ENCODE measurements at places on chromosomes 6 and 20.

GRCh38 chr6:99613705-99614429 lies 7.2 kb downstream of the PRDM13 start:
- no peak for DNase-seq

GRCh38 chr6:74312081-74312480 lies 616.1 kb downstream of the CD109 start:
- no peak for DNase-seq

GRCh38 chr6:142318714-142319113 lies 16.9 kb downstream of the ADGRG6 start:
- DNase-seq, result no peak

GRCh38 chr6:53310771-53311585 lies 37.8 kb downstream of the ELOVL5 start:
- no peak for DNase-seq

GRCh38 chr6:14386668-14387067 lies 269.1 kb downstream of the CD83 start:
- DNase-seq, result no peak

- no peak for DNase-seq
These were observed 2.5 kb upstream of the SEMG2 start for GRCh38 chr20:45218636-45219035.

- DNase-seq, result no peak
These were observed 107.2 kb downstream of the LY86 start for GRCh38 chr6:6695625-6696276.

DNA sequence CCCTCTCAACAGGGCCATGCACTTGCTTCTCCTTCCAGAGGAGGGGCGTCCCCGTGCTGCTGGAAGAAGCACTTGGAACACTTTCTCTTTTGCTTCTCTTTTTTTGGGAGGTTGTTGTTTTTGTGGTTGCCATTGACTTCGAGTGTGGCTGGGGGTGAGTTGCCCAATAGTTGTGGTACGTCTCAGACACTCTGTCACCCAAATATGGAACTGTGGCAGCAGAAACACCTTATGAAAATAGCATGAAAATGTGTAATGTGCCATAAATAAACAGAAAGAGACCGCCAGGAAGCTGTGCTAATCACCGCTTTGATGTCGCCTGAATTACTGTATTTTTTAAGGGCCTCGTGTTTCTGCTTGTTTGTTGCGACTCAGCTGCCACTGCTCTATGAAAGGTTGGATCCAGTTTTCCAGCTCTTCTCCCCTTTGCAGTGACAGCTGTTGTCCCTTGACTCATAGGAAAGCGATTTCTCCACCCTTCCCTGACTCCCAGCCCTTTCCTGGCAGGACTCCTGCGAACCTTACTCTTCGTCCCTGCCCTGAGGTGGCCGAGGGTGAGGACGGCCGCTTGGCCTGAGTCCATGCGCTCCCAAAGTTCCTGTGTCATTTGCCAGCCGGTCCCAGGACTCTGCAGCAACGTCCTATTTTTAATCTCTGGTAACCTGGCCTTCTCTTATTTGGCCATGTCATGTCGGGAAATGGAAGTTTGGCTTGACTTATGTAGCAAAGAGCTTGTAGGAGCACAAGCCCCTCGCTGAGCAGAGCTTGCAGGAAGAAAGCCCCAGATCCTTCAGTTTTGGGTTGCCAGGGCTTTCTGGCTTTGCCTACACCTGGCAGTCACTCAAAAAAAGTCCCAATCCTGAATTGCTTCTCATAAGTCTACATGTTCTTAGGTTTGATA lies 694.6 kb downstream of the QKI start:
- no peak for DNase-seq

DNA sequence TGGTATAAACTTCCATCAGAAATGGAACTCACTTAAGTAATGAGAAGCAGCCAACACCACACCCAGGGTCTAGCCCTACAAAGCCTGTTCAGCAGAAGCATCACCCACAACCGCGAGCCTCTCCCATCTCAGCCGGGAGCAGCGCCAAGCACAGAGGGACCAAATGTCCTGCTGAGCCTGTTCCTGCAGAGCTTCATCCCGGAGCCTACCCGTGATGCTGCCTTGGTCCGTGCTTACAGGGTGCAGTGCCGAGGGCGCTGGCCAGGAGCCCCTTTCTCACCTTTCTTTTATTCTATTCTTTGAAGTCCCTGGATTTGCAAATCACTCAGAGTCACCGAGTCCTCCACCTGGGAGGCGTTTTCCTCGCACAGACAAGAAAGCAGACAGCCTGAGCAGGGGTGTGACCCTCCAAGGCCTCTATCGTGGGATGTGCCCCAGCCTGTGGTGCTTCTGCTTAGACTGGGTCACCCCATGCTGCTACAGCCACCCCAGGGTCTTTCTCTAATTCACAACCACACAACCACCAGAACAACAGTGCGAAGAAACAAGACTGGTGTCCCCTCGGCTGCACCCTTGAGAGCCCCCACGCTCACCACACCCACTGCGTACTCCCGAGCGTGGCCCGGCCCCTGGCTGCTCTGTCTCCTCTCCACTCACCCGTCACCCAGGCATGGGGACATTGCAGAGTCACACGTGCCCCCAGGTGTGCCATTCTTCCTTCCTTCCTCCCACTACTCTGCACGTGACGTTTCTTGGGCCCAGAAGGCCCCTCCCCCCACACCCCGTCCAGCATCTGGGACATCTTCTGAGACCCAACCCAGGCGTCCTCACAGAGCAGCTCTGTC lies 92.2 kb upstream of the MPC1 start:
- no peak for DNase-seq

- no peak for DNase-seq
These were observed 28.3 kb downstream of the FYN start for GRCh38 chr6:111844921-111845320.

DNA sequence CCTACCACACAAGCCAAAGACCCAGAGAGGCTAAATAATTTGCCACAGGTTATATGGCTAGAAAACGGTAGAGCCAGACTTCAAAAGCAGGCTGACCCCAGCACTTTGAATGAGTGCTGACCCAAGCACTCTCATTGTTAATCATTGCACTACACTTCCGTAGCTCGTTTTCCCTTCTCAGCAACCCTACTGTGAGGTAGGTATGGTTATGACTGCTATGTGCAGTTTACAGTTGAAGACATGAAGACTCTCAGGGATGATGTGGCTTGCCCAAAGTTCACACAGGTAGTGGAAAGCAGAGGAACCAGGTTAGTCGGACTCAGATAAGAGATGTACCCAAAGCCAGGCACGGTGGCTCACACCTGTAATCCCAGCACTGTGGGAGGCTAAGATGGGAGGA lies 33.5 kb upstream of the RIMS4 start:
- no peak for DNase-seq

- DNase-seq, result no peak
These were observed 251.0 kb downstream of the TAF4 start for GRCh38 chr20:61814726-61815125.

- no peak for DNase-seq
These were observed 18.3 kb downstream of the RAET1L start for GRCh38 chr6:150006961-150007464.

DNA sequence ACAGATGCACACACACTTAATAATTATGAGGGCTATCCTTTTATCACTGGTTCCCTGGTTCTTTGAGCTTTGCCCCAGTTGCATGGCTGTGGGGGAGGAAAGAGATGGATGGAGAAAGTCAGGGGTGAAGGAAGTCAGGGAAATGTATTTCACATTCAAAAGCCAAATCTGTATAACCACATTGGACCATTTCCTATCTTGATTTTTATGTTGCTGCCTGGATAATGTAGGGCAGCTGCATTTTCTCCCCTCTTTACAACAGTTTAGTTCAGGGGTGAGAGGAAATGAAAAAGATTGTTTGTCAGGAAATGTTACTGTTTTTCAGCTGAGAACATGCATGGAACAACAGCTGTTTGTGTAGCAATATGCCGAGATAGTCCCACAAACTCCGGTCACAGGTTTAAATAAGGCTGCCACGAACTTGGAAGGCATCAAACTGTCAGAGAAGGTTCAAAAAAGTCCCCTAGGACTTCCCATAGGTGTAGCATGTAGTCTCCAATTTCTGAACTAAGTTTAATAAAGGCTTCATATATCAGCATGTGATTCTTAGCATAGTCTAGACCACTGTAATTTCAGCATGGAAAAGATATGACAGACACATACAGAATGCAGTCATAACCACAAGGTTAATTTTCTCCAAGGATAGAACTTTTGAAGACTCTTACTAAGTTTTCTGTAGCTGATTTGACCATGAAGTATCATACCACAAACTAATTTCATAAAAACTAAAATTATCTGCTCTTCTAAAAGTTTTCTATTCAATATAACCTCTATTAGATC lies 82.1 kb upstream of the COL21A1 start:
- DNase-seq, result no peak

DNA sequence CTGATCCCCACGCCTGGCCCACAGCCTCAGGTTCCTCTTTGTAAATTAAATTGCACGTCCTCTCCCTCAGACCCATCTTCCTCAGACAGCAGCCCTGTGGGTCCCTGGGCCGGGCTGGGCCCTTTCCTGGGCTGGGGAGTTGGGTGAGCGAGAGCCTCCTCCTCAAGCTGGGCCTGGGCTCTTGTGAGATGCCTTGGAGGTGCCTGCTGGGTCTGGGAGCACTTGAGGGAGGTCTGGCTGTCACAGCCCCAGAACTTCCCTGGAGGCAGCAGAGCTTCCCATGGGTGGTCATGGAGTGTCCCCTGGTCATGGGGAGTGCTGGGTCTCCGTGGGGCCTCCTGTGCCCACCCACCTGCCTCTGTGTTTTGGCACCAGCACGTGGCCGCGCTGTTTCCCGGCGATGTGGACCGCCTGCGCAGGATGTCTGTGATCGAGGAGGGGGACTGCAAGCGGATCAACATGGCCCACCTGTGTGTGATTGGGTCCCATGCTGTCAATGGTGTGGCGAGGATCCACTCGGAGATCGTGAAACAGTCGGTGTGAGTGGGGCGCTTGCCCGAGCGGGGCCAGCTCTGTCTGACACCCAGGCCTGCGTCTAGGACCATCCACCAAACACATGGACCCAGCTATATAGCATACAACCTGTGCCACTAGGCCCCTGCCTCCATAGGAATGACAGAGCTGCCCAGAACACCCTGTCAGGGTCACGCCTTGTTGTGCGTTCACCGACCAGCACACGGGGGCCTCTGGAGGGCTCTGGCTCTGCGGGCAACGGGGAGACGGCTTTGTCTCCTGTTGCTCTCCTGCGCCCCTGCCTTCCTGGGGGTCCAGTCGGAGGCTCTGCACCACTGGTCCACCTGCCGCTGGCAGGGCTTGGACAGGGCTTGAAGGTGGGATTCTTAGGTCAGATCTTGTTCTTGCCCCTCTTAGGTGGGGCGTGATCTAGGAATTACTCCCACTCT lies 33.0 kb downstream of the PYGB start:
- DNase-seq, result no peak

DNA sequence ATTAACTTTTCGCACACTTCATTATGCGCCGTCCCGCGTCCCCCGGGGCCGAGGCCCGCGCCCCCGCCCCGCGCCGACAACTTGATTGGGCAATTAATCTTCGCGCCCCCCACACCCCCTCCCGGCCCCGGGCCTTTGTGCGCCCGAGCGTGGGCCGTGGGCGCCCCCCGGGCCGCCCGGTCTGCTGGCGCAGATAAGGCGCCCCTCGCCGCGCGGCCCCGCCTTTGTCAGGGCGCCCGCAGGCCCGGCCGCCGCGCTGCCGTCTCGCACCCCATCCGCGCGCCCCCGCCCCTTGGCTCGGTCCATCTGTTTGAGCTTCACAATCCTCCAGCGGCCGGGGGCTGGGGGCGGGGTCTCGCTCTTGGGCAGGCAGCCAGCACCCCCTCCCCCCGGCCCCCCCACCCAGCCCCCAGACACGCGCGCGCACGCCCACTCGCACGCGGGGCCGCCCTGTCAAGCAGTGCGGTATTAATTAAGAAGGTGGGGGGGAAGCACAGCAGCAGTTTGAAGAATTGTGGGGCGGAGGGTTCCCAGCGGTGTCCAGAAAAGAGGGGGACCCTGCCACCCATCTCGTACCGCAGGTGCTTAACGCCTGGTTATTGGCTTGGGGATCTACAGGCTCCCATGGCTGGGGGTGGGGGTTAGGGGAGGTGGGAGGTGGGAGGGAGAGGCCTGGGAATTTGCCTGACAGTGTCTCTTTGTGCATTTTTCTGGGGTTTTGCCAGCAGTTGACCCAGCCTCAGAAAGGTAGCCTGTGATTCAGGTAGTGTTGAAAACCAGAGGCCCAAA lies 34.6 kb upstream of the SCRT2 start:
- no peak for DNase-seq

- DNase-seq, result no peak
These were observed 48.3 kb upstream of the TRAF3IP2 start for GRCh38 chr6:111653979-111654378.

- no peak for DNase-seq
These were observed 59.6 kb downstream of the JARID2 start for GRCh38 chr6:15305496-15305895.

DNA sequence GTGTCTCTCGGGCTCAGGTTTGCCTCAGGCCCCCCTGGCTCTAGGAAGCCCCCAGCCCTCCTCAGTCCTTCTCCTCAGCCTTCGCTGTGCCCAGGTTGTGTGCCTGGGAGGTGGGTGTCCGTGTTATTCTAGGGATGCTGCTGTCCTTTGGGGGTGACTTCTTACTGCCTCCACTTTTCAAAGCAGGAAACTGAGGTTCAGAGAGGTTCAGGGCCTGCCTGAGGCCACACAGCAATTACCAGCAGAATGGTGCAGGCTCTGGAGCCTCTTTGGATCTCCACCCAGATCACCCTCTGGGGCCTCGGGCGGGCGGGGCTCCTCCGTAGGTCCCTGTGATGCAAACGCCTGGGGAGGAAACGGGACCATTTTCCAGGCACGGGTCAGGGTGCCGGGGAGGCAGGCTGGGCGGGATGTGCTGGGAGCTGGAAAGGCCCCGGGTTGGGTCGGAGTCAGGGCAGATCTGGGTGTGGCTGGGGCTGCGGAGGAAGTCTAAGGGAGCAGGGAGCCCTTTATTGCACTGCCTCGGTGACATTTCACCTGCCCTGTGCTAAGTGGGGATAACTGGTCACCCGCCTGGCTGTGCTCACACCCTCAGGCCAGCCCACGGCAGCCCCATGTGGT lies 23.2 kb downstream of the GATA5 start:
- DNase-seq, result no peak

GRCh38 chr6:167501831-167502385 lies 177.0 kb downstream of the TTLL2 start:
- no peak for DNase-seq

GRCh38 chr20:47358039-47358671 lies 1.7 kb upstream of the ZMYND8 start:
- no peak for DNase-seq

DNA sequence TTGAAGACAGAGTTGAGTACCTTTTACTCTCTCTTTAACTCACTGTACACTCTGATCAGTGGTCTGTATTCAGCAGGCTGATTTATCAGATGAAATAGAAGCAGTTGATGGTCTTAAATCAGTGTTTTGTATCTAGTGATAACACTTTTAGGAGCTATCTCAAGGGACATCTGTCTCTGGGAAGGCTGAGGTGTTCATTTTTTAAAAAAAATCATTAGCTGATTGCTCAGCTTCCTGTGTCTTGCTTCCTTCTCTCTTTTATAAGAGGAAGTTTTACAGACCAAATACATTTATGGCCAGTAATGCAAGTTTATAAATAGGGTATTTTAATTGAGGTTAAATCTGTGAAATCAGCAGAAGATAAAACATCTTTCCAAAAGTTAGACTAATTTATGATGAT lies 12.0 kb upstream of the CCDC170 start:
- no peak for DNase-seq
